ENCODE measurements at places on chromosomes 2 and 18.
A peak's percentile ranks its signal among the peaks of the same experiment; 100 is the strongest.

- no peak for DNase-seq
Observed at GRCh38 chr18:60146220-60146960, 226.2 kb downstream of the MC4R start.

GRCh38 chr2:190574169-190574568, 39.6 kb upstream of the NEMP2 start:
- no peak for DNase-seq

- peak; percentile 22 for DNase-seq
Observed at GRCh38 chr2:158214431-158214830, 112.8 kb downstream of the UPP2 start.

GRCh38 chr2:119756837-119757236, 2.9 kb upstream of the PTPN4 start:
- DNase-seq, result no peak

DNA sequence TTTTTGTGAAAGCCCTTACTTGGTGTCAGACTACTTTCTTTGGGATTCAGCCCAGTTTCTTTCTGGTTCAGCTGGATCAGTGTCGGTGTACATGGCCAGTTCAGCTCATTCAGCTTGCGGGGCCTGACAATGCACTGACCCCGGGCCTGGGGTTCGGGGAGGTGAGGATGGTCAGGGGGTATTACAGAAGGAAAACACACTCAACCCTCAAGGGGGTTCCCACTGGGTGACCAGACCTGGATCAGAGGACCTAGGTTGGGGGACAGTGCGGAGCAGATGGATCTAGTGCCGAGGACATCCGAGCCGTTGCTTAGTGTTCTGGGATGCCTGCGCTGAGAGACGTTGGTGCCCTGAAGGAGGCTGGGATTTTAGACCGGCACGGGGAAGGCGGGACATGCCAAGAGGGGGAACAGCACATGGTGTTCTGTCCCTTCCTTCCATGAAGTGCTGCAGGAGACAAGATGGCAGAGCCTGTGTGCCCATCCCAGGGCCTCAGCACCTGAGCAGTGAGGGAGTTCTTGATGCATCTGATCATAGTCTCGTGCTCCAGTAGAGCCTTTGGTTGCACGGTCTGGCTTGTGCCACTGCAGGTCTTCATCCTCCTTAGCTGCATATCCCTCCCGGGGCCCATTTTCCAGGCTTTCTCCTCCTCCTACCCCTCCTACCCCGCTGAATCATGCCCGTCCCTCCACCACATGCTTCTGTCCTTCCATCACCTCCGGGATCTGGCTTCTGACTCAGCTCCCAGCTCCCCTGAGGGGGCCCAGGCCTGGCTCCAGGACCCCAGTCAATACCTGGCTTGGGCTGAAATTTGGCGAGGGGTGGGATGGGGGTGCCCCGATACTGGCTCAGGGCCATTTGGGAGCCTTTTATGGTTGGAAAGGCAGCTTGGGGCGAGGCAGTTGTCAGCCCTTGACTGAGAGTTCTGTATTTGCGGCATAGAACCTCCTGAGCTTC, 18.0 kb downstream of the SPEG start:
- no peak for DNase-seq

- no peak for DNase-seq
Observed at GRCh38 chr18:8364385-8364784, 244.9 kb upstream of the RAB12 start.

DNA sequence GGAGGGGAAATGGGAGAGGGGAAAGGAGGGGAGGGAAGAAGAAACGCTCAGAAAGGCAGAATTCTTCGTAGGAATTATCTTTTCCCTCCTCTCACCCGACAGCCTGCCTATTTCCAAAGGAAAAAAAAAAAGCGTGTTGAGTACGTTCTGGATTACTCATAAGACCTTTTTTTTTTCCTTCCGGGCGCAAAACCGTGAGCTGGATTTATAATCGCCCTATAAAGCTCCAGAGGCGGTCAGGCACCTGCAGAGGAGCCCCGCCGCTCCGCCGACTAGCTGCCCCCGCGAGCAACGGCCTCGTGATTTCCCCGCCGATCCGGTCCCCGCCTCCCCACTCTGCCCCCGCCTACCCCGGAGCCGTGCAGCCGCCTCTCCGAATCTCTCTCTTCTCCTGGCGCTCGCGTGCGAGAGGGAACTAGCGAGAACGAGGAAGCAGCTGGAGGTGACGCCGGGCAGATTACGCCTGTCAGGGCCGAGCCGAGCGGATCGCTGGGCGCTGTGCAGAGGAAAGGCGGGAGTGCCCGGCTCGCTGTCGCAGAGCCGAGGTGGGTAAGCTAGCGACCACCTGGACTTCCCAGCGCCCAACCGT, at the start of gene GAD1:
GAD1 (plus strand) TSS at position 384 of the 589 bp plus-strand sequence. CDS start 1,705 bp downstream, outside the sequence.
- DNase-seq, result peak; percentile 75

DNA sequence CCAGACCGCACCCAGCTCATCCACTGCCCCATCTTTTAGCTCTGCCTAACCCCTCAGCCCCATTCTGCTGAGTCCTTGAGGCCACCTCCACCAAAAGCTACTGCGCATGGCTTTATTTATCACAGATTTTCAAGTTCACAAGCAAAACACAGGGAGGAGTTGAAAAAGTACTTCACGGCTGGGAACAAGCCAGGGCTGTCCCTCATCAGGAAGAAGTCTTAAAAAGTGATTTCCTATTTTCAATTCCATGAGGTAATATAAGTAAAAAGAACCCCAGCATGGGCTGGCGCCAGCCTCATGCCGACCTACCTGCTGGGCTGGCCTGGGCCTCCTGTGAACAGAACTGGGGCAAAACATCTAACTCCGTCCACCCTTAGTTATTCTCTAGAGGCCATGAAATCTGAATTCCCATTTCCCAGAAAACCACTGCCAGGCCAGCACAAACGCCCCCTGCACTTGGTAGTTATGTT, 69.0 kb downstream of the POLR1A start:
- no peak for DNase-seq

DNA sequence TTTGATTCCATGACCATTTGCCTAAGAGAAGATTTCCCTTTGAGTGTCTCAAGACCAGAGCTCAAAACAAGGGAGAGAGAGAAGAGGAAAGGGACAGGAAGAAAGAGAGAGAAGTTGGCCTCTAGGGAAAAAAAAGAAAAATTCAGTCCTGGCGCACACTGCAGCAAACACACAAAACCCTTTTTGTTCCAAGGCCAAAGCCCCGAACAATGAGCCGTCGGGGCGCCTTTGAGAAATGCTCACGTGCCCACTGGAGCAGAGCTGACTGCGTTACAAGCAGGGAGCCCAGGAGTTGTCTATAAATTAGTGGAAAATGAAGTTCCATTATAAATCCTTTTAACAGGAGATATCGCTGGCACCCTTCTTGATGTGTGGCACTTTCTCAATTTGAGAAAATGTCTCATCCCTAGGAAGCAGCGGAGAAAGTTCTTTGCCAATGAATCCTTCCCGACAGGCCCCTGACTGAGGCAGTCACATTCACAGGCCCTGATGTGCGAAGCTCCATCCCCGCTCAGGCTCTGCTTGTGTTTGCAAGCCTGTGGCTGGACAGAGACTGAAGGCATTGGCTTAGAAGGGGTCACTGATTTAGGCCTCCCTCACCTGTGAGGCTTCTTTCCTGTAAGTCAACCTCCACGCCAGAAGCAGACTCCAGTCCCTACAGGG, 32.1 kb upstream of the NCKAP5 start:
- no peak for DNase-seq

DNA sequence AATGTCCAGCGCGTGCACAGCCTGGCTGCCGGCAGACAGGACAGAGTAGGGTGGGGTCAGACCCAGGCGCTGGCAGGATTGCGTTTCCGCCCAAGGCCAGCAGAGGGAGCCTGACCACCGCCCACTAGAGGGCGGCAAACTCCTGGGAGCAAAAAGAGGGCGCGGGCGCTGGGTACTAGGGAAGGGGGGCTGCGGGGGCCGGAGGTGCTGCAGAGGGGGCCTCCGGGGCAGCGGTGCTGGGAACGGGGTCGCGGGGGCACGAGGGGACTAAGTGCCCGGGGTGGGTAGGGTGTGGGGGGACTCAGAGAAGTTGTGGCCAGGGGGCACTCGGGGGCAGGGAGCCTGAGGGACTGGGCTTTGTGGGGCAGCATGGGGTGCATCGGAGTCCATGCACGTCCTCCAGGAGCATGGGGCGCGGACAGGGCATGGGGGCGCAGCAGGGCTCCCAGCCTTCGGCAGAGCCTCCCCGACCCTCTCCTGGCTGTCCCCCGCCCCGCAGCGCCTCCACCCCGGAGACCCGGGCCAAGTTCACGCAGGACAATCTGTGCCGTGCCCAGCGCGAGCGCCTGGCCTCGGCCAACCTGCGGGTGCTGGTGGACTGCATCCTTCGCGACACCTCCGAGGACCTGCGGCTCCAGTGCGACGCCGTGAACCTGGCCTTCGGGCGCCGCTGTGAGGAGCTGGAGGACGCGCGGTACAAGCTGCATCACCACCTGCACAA, 3.2 kb downstream of the TEKT4 start:
- DNase-seq, result peak; percentile 56

GRCh38 chr2:52572469-52572894, 1195.1 kb upstream of the CHAC2 start:
- no peak for DNase-seq

- DNase-seq, result no peak
Observed at GRCh38 chr2:133411857-133412256, 156.4 kb downstream of the NCKAP5 start.

DNA sequence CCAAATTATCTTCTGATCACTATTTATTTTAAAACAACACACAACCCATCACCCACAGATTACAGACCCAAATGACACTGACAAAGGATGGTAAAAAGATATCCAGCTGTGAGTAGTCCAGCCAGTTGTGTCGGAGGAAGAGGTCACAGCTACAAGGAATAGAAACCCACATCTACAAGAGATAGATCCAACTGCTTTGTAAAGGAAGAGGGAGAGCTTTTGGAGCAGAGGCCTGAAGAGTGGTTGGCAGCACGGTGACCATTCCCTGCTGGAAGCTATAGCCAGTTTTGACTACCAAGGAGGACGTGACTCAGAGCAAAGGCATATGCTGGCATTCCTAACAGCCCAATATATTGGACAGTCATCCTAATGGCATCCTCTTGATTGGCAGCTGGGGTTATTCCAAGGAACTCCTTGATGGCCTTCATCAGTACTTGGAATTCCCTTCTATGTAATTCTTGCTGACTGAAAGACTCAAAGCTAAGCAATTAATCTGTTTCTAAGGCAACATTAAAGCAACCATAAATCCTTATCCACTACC, 17.1 kb downstream of the SLC8A1 start:
- no peak for DNase-seq

DNA sequence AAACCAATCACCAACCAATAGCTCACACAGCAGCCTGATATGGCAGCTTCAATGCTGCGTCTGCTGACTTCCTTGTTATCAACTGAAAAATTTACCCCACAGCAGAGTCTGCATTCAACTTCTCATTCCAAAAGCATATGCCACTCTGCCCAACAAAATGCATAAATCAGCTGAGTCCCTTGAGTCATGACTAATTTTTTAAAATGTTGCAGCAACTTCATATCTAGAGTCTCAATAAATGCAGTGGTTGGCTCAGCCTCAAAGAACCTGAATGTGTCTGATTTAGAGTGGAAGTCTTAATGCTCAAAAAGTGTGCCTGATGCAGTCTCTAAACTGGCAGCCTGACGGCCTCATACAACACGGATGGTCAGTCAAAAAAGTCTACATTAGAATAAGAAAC, 46.5 kb downstream of the FARSB start:
- DNase-seq, result no peak

DNA sequence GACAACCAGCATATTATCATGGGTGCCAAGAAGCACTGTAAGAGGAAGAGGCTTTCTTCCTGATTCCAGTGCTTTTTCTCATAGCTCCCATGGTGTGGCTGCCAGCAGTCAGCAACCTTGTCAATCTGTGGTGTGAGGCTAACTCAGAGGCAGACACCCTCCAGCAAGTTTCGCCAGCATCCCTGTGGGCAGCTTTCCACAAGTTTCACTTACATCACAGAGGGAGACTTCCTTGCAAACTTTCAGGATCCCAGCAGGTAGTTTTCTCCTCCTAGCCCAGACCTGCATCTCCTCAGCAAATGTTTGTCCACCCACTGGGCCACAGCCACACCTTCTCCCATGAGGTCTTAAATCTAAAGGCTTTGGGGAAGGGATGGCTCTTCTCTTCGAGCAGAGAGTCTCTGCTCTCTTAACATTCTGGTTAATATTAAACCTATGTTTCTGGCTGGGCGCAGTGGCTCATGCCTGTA, 9.1 kb downstream of the DNAH7 start:
- no peak for DNase-seq

DNA sequence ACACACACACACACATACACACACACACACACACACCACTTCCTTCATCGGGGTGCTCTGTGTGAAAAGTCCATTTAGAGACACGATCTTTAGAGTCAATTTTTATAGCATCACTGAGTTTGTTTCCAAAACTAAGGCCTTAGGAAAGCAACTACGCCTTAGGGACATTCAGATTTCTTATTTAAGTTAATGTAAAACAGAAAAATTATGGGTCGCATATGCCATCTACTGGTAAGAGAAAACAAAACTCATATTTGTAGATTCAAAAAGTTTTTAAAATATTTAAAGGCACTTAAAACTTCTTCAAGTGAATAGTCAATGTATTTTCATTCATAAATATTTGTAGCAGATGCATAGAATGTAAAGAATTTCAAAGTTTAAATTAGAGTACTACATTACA, 166.2 kb downstream of the ATAD2B start:
- no peak for DNase-seq

DNA sequence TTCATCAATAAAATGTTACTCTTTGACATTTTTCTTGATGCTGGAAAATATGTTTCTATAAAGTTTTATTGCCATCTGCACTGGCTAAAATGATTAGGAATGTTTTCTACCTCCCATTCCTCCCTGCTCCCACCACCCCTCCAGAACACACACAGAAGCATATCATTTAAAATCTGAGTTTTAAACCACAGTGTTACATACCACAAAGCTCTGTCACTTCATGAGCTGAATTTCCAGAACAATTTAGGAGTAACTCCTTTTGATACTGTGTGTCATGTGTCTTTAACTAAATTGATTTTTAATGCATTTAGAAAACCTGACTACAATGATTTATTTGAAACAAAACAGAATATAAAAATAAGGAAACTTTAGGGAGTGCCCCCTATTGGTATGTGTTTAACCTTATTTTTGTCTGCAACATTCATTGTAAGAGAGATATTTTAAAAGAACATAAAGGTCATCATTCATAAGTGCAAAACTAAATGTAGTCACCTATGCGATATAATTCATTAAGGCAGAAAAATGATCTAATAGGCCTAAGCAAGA, 52.0 kb downstream of the FEZ2 start:
- DNase-seq, result no peak
